ENCODE measurements at places on chromosomes 12 and 14.

- no peak for DNase-seq
Measured at GRCh38 chr14:85512451-85512850, 17.5 kb upstream of the FLRT2 start.

DNA sequence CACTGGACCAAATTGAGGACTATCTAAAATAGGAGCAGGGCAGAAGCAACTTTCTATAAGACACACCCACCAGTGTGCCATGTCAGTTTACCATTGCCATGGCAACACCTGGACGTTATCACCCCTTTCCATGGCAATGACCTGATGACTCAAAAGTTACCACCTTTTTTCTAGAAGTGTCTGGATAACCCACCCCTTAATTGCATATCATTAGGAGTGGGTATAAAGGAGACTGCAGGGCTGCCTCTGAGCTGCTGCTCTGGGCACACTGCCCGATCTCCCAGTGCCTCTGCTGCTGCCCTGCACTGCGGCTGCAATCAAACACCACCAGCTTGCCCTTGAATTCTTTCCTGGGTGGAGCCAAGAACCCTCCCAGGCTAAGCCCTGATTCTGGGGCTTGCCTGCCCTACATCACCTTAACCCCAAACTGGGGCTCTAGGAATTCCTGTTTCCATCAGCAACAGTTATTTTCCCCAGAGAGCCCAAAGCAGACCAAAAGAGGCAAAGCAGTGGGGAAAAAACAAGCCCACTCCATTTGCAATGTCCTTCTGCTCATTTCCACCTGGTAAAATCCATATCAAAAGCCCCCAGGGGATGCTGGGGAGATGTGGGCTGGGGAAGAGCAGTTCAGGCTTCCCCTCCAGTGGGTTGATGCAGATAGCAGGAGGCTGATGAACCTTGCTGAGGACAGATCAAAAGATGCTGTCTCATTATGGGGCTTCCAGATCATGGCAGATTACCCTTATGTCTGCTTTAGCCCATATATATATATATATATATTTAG, 129.5 kb upstream of the NCOR2 start:
- DNase-seq, result no peak

GRCh38 chr12:49553512-49554088, 14.3 kb downstream of the MCRS1 start:
- DNase-seq, result no peak

DNA sequence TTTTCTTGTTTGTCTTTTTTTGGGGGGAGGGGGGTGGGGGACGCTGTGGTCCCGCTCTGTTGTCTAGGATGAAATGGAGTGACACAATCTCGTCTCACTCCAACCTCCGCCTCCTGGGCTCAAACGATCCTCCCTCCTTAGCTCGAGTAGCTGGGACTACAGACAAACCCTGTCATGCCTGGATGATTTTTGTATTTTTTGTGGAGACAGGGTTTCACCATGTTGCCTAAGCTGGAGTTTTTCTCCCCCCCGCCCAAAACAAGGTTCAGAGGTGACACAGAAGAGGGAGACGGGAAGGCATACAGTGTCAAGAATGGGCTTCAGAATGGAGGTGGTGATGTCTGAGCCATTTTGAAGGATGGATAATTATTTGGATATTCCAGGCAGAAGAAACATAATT, 116.9 kb upstream of the ATF1 start:
- DNase-seq, result no peak

DNA sequence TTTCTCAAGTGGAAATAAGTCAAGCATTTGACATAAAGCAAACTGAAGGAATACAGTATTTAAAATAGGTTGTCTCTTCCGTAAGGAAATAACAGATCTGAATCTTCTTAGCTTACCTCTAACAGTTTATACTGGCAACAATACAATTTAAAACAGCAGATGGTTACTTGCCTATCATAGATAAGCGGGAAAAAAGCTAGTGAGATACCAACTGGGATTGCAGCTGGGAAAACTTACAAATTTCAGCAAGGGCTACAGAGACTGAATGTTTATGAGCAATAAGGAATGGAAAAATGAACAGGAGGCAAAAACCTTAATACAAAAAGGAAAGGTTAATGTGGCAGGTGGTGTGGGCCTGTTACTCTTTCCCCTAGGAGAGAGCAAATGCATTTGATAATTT, 220.0 kb downstream of the RASSF9 start:
- DNase-seq, result no peak

DNA sequence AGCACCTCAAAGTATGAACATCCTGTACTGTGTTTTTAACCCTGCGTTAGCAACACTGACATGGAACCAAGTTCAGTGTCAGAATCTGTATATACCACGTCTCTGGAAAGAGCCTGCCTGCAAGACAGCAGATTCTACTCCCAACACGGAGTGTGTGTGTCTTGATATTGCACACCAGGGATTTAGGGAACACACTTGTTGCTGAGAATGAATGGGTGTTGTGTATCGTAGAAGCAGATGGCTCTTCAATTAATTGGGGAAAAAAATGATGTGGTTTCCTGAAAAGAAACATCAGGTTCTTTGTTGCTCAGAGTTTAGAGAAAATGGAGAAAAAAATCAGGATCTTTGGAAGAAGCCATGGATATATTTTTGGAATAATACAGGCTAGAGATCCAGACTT, 170.8 kb downstream of the EGLN3 start:
- DNase-seq, result no peak

- no peak for DNase-seq
Measured at GRCh38 chr12:91224401-91224800, 41.8 kb upstream of the DCN start.

DNA sequence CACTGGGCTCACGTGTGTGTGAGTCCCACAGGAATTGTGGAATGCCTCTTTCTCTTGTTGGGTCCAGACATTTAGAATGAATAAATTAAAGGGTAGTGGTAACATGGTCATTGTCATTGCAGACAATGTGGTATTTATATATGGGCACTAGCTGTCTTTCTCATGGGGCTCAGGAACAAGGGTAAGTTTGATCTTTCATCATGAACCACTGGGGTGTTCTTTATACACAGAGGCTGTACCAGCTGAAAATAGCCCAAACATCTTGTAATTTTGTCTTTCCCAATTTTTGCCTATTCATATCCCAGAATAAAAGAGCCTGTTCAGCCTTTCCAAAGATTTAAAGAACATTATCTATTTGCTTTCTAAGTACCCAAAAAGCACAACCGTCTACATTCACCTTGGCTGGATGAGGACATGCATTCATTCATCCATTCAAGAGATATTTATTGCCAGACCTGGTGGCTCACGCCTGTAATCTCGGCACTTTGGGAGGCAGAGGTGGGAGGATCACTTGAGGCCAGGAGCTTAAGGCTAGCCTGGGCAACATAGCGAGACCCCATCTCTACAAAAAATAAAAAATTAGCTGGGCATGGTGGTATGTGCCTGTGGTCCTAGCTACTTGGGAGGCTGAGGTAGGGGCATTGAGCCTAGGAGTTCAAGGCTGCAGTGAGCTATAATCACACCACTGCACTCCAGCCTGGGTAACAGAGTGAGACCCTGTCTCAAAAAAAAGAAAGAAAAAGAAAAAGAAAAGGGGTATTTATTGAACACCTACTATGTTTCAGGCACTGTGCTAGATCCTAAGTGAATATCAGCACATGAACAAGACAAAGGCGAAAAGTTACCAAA, 4.4 kb upstream of the FOS start:
- no peak for DNase-seq

DNA sequence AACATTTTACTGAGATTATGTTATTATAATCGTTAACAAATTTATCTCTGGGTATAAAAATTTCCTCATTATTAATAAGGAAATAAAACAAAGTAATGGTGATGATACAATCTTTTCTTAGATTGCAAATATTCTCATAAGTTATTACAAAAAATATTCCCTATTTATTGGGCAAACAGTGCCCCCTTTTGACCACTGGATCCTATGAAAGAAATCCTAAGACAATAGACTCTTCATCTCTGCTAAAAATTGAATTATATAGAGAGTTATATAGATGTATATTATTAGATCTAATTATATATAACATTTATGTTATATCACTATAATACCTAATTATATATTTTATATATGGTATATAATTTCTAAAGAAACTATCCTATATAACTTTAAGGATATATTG, 94.2 kb upstream of the FGD4 start:
- DNase-seq, result peak; percentile 15

DNA sequence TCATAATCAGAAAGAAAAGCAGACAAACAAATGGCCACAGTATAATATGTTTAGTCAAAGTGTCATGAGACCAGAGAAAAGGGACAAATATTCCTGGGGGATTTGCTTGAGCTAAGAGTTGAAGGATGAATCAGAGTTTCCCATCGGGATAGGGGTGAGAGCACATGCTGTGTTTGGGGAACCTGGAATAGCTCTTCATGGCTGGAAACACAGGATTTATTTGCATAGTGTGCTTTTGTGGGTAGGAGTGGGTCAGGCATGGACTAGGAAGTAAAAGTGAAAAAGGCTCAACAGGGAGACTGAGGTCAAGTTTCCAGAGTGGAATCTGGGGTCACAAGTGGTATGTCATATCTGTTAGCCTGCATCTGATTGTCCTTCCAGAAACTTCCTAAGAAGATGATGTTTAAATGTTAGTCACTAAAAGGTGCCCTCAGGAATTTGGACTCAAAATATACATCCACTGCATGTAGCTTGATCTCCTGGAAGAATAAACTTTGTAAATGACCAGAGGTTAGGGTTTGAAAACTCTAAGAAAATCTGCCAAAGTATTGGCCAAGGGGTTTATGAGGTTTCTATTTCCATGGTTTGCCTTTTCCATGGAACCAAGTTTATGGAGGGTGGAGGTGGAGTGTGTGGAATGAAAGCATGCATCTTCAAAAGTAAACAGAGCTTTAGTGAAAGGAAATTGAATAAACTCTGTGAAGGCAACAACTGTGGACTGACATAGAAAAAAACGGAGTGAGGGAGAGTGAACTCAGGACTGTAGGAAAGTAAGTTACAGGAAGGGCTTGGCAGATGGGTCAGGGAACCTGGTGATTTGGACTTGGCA, 344.6 kb downstream of the C12orf75 start:
- no peak for DNase-seq

GRCh38 chr12:54932691-54933090, 51.9 kb downstream of the TESPA1 start:
- DNase-seq, result no peak

DNA sequence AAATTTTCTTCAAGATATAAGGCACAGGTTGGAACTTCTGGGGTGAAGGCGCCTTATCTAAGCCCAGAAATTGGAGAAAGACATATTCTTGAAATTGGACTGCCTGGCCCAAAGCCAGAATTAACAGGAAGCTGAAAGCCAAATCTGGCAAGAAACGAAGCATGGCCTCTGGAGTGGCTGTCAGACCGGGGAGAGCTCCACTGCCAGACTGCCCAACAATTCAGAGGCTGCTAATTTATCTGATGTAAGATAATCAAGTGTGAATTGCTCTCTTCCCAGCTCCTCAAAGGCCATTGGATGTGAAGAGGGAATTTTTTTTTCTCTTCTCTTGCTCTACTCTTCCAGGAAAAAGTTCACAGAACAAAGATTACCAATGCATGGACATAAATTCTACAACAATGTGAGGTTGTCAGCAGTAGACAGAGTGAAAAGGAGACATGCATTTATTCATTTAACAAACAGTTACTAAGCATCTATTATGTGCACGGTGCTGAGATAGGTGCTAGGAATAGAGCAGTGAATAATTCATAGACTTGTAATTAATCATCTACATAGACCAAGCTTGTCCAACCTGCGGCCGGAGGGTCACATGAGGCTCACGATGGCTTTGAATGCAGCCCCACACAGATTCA, at the start of gene GDF3:
Gene GDF3 (minus strand): TSS at position 210 of the 632 bp plus-strand sequence. CDS start 47 bp downstream, at position 163.
- DNase-seq, result peak; percentile 71

- no peak for DNase-seq
Measured at GRCh38 chr12:94721173-94721572, 70.8 kb upstream of the TMCC3 start.

GRCh38 chr12:49776858-49777257, 35.5 kb downstream of the TMBIM6 start:
- no peak for DNase-seq

DNA sequence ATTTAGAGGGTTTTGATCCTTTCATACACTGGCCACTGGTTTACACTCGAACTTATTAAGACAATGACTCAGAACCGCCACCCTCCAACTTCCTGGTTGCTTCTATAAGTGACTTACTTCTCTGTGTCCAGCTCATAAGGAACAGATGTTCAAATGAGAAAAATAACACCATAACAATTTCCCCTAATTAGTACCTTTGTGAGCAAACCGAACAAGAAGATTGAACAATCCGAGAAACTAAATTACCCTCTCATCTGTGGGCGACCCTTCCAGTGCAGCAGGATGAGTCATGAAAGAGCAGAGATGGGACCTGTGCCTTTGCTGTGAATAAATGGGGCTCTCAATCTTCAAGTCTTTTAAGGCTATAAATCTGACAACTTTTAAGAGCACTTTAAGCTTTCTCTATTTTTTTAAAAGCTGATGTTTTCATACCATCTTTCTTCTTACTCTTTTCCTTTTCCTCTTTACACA, 146.8 kb upstream of the RASSF8 start:
- DNase-seq, result no peak

GRCh38 chr12:121260091-121260490, 36.4 kb downstream of the CAMKK2 start:
- no peak for DNase-seq

- DNase-seq, result no peak
Measured at GRCh38 chr12:84599539-84599938, 313.1 kb downstream of the SLC6A15 start.

DNA sequence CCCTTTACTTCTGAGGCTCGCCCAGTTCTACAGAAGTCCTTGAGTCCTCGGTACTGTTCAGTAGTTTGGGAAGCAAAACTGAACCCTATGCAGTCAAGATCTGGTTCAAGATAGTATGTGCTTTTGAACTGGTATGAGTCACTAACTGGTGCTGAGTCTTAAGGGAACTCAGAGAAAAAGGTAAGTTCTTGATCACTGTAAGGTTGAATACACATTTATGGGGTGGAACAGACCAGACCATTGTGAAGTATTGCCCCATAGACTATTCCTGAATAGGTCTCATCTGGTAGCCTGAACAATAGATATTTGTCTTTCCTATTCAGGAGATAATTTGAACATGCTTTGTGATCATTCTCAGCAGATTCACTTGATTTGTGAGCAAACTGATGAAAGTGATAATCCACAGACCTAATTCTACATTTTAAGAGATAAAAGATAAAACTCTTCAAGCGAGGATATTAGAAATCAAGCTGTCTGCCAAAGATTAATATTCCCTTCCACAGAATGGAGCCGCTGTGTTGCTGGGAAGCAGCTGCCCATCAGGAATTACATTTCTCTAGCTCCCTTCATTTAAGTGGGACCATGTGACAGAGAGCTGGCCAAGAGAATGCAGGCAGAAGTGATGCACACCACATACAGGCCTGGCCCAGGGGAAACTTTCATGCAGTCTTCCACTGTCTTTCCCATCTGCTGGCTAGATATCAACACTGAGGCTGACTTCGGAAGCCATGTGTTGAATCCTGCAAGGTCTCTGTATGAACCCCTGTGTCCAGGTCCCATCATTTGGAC, 369.8 kb upstream of the GARIN6 start:
- no peak for DNase-seq

DNA sequence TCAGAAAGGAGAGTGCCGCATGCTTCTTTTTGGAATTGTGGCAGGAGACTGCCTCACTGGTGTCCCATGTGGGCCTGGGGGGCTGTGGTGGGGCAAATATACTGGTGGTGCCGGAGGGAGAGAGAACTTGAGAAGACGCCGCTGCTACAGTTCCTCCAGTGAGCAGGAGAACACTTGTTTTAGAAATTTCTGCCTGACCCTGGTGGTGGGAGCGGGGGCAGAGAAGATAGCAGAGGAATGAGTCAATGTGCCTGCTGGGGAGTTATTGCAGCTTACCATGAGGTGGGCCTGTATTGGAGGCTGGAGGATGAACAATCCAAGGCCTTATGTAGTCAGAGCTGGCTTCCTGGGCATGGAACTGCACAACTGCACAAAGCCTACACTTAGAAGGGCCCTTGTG, 211.8 kb downstream of the SNAPC1 start:
- DNase-seq, result no peak

- DNase-seq, result no peak
Measured at GRCh38 chr12:60752589-60752988, 1156.8 kb downstream of the SLC16A7 start.
